NCI-H1930 (cell line): ENCODE measurements at places on chromosomes 11 and 22.

DNA sequence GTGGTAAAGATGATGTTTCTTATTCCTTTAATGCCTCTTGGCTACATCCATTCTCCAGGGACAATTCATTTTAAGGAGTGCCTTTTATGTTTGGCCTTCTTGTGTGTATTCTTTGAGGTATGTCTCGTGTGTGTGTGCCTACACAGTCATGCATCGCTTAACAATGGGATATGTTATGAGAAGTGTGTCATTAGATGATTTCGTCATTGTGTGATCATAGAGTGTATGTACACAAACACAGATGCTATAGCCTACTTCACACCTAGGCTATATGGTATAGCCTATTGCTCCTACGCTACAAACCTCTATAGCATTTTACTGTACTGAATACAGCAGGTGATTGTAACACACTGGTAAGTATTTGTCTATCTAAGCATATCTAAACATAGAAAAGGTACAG, 23.0 kb downstream of the ZNF202 start:
- DNase-seq, result no peak

DNA sequence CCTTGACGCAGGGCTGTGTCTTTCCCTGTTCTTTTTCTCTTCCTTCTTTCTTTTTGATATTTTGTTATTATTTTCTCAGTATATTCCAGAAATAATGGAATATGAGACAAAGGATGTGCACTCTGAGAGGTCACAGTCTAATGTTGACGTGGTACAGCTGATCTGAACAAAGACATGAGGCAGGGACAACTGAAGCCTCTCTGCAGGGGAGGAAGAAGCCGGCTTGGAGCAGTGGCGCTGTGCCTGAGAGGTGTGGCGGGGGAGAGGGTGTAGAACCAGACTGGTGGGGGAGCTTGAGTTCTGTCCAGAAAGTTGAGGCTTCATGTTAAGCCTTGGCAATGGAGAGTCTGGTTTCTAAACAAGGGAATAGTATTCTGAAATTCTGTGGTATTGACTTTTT, 34.7 kb downstream of the ADAMTS15 start:
- DNase-seq, result no peak

DNA sequence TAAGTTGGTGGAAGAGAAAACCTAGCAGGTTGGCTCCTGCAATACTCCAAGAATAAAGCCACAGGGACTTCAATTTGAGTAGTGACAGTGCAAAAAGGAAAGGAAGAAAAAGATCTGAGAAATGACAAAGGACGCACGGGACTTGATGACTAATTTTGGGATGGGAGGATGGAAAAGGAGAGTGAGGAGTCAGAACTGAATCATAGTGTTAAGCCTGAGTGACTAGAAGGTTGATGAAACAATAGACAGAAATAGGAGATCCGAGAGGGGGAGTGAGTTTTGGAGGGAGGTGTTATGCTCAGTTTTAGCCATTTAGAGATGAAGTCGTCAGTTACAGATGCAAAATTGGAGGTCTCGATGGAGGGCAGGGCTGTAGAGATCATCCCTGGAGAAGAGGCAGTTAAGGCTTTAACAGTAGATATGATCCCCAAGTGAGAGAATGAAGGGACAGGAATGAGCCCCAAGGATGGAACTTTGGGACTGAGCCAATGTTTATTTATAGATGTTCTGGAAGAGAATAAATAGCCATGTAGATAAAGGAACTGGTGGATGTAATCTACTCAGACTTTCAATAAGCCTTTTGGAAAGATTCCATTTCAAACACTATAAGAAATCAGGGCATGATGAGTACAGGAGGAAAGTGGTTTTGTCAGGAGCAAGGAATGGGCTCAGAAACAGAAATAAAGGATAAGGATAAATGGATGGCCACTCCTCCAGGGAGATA, 108.9 kb upstream of the NCAM1 start:
- no peak for DNase-seq

- no peak for DNase-seq
Measured at GRCh38 chr22:43297270-43298061, 45.7 kb downstream of the SCUBE1 start.

DNA sequence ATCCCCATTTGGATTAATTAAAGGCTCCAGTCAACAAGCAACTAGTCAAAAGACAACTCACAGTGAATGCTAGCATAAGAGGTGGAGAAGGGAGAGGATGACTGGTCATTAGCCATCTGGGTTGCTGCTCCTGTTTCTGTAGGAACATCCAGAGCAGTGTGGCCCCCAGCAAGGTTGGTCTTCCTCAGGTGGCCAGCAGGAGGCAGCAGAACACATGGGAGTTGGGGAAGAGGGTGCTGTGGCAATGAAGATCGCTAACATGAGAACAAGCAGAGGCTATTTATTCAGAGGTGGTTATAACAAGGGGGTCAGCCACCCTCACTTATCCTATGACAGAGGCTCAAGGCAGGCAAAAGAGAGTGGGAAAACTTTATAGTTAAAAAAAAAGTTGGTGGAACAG, 21.3 kb downstream of the IZUMO1R start:
- DNase-seq, result no peak

DNA sequence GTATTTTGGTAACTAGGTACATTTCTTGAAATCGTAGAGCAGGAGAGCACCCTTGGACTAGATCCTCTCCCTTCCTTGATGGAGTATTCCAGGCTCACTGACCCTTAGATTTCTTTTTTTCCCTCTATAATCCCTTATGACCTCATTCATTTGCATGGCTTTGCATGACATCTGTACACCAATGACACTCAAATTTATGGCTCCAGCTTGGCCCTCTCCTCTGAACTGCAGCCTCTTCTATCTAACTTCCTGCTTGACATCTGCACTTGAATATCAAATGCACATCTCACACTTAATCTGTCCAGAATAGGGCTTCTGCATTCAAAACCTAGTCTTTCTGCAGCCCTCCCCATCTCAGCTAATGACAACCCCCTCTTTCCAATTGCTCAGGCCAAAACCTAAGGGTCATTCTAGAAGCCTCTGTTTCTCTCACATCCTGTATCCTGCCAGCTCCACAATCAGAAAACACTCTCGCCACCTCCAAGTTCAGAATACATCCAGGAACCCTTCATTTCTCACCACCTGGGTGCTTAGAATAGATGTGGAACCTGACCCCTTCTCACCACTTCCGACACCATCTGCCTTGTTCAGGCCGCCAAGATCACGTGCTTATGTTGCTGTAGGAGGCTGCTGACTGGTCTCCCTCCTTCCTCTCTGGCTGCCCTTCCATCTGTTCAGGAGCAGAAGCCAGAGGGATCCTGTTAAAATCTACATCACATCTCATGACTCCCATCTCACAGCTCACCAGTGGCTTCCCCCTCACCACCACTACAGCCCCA, 138.9 kb upstream of the MTNR1B start:
- DNase-seq, result no peak
